ENCODE measurements at places on chromosomes 13 and 19.

GRCh38 chr13:39864221-39864620, 208.8 kb downstream of the COG6 start:
- DNase-seq: no peak

DNA sequence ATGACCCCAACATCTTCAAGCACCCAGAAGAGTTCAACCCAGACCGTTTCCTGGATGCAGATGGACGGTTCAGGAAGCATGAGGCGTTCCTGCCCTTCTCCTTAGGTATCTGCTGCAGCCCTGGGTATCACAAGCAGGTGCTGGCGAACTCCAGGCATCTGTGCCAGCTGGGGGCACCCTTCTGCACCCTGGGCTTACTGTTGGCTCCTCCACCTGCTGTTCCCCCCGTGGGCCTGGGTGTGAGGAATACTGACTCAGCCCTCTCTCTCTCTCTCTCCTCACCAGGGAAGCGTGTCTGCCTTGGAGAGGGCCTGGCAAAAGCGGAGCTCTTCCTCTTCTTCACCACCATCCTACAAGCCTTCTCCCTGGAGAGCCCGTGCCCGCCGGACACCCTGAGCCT, 13.0 kb downstream of the CYP2S1 start:
- no peak for DNase-seq

- DNase-seq: no peak
These were observed 21.6 kb downstream of the NLRP4 start for GRCh38 chr19:55857974-55858373.

DNA sequence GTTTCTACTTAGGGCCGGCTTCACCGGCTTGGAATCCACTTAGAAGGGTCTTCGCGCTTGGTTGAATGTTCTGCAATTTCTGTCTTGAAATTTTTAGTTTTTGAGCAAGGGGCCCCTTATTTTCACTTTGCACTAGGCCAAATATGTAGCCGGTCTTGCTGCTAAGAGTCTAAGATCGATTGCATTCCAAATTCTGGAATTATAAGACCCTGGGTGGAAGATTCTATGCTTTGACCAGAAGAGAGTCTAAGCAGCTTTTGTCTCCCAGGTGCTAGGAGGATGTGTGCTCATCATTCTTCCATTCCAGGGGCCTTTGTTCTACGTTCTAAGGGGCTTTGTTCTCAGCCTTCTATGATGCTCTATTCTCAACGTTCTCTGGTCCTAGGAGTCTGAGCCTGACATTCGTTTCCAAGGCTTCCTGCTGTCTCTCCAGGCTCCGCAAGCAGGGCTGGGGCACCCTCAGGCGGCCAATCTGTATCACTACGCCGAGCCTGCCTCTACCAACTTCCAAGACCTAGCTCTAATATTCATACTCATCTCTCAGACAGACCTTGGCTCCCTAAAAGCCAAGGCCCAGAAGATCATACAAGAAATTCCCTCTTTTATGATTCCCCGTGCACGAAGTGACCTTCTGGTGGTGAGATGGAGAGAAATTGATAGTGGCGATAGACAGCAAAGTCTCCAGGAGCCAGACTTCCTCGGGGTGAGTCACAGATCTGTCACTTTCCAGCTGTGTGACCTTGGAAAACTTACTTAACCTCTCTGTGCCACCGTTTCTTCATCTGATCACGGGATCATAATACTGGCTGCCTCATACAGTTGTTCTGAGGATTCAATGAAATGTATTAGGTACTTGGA, 982 bp upstream of the DACT3 start:
- peak; percentile 79 for DNase-seq

DNA sequence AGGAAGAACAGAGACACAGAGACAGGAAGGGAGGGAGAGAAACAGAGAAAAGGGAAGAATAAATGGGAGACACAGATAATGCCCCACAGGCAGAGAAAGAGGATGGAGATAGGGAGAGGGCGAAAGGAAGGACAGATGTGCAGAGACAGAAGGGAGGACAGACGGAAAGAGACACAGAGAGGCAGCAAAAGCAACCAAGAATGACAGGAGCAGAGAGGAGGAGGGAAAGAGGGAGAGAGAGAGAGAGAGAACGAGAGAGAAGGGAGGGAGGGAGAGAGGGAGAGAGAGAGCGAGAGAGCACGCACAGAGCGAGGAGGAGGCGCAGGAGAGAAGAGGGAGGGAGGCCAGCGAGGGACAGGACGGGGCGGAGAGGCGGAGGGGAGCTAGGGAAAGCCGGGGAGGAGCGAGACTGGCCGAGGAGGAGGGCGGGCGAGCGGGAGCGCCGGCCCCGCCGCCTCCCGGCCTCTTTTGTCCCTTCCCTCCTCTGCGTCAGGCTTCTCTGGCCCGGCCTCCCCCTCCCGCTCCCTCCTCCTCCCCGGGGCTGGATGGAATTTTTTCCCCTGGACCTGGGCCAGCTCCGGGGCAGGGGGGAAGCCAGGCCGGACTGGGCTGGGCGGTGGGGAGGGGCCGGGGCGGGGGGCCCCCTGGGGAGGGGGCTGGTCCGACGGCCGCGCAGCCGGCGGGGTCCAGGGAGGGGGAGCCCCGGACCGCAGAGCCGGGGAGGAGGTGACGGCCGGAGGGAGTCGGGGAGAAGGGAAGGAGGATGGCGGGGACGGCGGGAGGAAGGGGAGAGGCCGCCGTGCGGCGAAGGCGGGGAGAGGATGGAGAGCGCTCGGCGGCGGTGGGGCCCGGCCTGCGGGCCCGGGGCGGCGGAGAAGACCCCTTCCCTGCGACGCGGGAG, 4.2 kb upstream of the SPACA6 start:
- DNase-seq: no peak

All from NCI-H187 treated with DMSO at 0.1 percent for 48 hours (cell line).